ENCODE measurements at places on chromosomes 6 and 20.

GRCh38 chr20:9241232-9241692 is 172.4 kb downstream of the PLCB4 start:
- DNase-seq = no peak

DNA sequence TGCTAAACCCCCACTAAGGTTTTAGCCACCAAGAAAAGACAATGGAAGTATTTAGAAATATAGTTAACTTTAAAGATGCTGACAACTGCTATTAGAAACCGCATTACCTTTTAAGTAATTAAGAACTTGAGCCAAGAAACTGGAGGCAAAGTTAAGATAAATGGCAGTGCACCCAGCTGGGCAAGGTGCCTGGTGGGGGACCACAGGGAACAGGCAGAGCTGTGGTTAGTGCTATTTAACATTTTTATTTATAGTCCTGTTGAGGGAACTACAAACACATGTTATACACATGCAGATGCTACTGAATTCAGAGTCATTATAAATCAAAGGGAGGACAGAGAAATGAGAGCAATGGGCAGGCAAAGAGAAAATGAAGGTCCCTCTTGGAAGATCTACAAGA is 447.9 kb downstream of the TFAP2B start:
- DNase-seq = no peak

GRCh38 chr6:69976591-69977090 is 110.3 kb downstream of the COL19A1 start:
- no peak for DNase-seq

GRCh38 chr20:53001498-53002301 is 29.5 kb downstream of the TSHZ2 start:
- DNase-seq = no peak

GRCh38 chr6:106060167-106060566 is 26.0 kb upstream of the PRDM1 start:
- DNase-seq = no peak

GRCh38 chr20:63484651-63485403 is 12.4 kb upstream of the KCNQ2 start:
- no peak for DNase-seq

DNA sequence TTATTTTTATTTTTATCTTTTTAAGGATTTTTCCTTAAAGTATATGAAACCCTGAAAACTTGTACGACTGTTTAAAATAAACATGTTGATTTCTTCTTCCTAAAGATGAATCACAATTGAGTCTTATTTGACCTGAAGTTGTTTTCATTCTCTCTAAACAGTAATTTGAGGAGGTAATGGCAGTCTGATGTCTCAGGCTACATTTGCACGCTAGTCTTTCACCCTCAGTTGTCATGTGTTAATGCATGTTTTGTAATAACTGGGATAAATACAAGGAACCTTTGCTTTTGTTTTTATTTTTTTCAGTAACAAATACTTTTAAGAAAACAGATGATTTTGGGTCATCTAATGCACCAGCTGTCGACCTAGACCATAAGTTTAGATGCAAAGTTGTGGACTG is 55.2 kb downstream of the SCAND1 start:
- DNase-seq = no peak

- DNase-seq = no peak
Measured at GRCh38 chr20:30985386-30985785, 272.1 kb upstream of the DEFB115 start.

GRCh38 chr6:57262901-57263694 is 41.0 kb upstream of the RAB23 start:
- DNase-seq = no peak

GRCh38 chr6:1703091-1703855 is 93.6 kb downstream of the FOXC1 start:
- no peak for DNase-seq

DNA sequence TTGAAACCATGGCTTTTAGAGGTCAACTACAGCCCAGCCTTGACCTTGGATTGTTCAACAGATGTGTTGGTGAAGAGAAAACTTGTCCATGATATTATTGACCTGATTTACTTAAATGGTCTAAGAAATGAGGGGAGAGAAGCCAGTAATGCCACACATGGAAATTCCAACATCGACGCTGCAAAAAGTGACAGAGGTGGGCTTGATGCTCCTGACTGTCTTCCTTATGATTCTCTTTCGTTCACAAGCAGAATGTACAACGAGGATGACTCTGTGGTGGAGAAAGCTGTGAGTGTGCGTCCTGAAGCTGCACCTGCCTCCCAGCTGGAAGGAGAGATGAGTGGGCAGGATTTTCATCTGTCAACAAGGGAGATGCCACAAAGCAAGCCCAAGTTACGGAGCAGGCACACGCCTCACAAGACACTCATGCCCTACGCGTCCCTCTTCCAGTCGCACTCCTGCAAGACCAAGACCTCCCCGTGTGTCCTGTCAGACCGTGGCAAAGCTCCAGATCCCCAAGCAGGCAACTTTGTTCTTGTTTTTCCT is 16.2 kb downstream of the TTLL2 start:
- no peak for DNase-seq

- no peak for DNase-seq
Measured at GRCh38 chr20:51116765-51117686, 94.1 kb upstream of the KCNG1 start.

- no peak for DNase-seq
Measured at GRCh38 chr6:82030301-82030700, 217.2 kb downstream of the IBTK start.

GRCh38 chr20:60921022-60921622 is 330.9 kb upstream of the CDH4 start:
- DNase-seq = no peak

- DNase-seq = no peak
Measured at GRCh38 chr20:32631933-32632460, 41.7 kb downstream of the C20orf203 start.

- DNase-seq = no peak
Measured at GRCh38 chr6:318243-318890, 26.1 kb downstream of the DUSP22 start.

DNA sequence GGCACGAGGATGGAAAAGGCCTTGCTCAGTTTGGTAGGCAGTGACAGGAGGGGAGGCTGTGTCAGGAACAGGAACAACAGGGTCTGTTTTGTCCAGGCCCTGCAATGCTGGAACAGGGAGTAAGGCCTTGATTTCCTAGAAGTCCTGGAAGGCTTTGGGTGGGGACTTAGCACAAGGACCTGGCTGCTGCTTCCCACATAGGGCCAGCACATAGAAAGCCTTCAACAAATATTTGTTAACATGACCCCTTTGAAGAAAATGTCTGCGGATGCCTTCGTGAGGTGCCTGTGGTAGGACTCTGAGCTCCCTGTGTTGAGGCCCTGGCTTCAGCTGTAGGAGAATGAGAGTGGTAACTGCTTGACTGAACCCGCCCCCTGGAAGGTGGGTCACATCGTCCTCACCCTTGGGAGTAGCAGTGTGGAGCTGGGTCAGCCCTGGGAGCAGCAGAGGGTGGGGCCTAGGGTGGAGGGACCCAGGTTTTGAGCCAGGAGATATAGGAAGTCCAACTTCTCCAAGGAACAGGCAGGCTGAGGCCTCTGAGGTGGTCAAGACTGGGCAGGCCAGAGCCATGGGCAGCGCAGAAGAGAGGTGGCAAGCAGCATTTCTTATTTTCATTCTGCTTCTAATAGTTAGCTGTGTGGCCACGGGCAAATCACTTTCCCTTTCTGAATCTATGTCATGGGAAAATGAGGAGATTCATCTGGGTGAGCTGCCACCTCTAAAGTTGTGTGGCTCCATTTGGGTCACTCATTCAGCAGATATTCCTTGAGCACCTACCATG is 50.0 kb downstream of the CNBD2 start:
- DNase-seq = no peak

GRCh38 chr20:60220706-60221105 is 262.5 kb downstream of the CDH26 start:
- DNase-seq = no peak

GRCh38 chr6:81720427-81720826 is 32.1 kb downstream of the TENT5A start:
- DNase-seq = no peak

DNA sequence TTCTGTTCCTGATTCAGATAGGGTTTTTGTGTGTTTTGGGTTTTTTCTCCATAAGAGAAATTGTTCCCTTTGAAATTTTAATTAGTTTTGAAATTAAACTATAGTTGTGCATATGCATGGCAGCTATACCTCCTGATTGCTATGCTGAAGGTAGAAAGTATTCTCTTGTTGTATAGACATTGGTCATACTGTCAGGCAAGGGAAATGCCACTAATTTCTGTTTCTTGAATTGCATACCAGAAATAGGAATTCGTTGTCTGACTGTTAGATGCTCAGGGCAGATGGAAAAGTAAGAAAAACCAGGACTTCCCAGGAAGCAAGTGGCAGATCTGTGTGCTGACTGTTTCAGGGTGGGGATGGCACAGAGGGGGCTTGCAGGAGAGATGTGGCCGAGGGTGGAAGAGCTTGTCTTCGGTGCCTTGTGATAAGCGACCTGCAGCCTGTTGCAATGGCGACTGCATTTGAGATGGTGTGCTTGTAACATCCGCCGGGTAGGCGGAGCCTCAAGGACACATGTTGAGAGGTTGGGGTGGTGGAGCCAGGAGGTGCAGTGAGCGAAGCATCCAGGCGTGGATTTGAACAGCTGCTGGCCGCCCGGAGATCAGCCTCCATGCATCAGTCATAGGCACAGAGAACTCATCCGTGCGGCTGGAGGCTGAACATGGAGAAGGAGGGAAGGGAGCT is 42.8 kb downstream of the RREB1 start:
- no peak for DNase-seq

DNA sequence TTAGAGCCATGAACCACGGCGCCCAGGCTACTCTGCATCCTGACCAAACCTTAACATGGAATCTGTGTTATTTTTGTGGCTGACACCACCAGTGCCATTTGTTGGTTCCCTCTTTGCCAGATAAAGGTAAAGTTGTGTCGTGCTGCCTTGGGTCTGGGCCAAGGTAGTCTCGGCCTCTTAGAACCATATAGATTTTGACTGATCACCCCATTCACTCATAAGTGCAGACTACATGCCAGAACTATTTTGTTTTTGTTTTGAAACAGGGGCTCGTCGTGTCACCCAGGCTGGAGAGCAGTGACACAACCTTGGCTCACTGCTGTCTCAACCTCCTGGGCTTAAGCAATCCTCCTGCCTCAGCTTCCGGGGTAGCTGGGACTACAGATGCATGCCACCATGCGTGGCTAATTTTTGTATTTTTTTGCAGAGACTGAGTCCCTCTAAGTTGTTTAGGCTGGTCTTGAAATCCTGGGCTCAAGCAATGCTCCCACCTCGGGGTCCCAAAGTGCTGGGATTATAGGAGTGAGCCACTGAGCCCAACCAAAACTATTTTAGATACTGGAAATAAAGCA is 19.2 kb upstream of the RIPOR3 start:
- no peak for DNase-seq

DNA sequence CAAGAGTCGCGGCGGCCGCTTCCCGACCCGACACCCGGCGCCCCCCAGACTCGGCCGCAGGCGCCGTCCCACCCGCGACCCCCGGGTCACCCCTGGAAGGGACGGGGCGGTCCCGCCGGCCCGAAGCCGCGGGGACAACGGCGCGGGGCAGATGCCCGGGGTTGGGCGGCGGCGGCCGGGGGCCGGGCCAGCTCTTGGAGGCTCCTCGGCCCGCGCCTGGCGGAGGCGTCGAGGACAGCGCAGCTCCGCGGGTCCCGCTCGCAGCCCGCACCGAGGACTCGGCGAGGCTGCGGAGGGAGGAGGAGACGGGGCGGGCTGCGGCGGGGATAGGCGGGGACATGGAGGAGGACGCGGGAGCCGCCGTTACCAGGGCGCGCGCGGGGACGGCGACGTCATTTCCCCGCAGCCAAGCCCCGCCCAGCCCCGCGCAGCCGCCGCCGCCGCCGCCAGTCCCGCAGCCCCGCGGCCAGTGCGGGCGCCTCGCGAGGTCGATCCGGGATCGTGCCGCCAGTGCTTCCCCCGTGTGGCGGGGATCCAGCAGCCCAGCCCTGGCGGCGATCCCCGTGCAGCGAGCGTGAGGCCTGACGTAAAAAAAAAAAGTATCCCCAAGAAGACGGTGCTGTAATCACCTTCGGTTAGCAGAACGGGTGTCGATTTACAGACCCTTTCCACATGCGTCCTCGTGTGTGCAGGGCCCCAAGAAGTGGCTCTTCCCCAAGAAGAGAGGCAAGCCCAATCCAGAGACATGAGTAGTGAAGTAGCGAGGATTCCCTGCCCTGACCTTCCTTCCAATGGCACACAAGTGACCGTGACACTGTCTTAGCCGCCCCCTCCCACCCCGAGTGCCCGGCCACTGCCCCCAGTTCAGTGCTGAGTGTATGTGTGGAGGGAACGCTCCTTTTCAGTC is at the start of gene FAM184A:
TSS of gene FAM184A (minus strand) at position 289 of the 907 bp plus-strand sequence. CDS start 365 bp downstream, outside the sequence.
- DNase-seq = peak; percentile 59

- no peak for DNase-seq
Measured at GRCh38 chr6:147660334-147661311, 152.1 kb downstream of the SAMD5 start.

- no peak for DNase-seq
Measured at GRCh38 chr6:160996131-160996601, 4.6 kb downstream of the MAP3K4 start.

DNA sequence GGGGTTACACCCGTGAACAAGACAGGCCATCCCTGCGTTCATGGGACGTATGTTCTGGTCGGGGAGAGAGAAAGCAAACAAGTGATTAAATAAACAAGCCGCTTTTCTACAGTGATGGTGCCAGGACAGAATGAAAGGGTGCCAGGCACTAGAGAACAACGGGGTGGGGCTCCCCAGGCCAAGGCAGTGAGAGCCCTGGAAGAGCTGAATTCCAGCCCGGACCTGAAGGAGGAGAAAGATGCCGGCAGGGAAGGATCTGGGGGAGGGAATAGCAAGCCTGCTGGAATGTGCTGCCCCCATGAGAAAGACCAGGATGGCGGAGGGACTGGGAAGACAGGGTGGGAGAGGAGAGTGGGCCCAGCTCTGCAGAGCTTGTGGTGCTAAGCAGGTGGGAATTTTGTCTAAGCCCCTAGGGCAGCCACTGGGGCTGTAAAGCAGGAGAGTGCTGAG is 7.5 kb downstream of the SNAI1 start:
- DNase-seq = no peak

DNA sequence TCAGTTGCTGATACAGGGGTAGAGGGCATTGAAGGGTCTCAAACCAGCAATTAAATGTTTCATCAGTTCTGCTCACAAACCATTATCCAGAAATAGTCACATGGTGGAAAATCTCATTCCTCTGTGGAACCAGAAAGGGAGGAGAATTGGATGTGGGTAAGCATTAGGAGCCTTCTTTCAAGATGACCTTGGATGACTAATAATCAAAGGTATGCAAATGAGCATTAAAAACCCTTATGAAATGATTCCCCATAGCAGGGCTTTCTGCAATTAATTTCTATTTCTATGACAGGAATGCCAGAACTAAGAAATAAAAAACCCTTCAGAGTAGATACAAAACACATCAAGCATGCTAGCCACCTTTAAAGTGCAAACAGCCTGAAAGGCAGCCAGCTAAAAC is 37.4 kb upstream of the HCRTR2 start:
- no peak for DNase-seq

DNA sequence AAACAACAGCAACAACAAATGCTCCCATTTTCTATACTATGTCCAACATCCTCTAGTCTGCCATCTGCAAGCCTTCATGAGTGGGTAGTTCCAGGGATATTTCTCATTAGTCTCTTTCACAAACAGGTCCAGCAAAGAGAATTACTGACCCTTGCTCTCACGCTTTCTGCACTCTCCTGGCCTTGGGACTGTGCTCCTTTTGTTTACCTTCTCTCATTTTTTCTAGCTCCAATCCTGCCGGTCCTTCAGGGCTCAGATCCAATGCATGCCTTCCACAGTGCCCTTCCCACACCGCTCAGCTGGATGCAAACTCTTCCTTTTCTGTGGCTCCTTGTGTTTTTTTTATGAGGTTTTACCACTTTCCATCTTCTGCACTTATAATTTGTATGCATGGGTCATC is 47.2 kb downstream of the ADTRP start:
- DNase-seq = no peak
